AG08395 (cell line): ENCODE measurements at places on chromosomes 4 and X.

DNA sequence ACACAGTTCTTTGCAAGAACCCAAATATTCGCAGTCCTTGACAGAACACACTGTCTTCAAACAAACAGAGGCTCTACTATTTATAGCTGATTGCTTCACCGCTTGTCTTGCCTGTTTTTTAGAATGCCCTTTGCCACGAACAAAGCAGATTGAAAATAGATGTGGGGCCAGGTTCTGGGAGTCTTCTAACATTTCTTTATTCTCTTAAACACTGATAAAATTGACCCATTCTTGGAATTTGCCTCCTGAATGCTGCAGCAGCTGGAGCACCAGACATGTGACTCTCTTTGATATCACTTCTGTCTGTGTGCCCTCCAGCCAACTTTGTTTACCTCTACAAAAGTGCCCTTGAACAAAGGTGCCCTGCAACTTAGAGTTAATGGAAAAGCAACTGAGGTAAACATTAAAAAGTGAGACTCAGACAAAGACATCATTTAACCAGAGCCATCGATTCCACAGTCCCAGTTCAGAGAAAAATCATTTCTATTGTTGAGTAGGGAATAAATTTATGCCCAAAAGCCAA is 64.2 kb upstream of the SPP1 start:
- DNase-seq = no peak

DNA sequence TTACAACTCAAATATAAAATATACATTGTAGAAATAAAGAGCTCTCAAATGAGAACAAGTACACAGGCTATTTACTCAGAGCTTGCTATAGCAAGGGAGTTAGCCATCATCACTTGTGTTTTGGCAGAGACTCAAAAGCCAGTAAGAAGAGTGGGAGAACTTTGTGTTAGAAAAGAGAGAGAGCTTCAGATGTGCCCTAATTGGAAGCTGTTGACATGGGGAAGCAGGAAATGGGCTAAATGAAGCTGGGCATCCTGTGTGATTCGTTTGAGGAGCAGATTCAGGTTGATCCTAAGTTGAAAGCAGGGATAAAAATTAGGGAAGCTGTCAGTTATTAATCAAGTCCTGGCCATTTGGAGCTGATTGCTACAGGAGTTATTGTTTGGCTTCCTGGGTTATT is 207.4 kb upstream of the MAOA start:
- DNase-seq = no peak

DNA sequence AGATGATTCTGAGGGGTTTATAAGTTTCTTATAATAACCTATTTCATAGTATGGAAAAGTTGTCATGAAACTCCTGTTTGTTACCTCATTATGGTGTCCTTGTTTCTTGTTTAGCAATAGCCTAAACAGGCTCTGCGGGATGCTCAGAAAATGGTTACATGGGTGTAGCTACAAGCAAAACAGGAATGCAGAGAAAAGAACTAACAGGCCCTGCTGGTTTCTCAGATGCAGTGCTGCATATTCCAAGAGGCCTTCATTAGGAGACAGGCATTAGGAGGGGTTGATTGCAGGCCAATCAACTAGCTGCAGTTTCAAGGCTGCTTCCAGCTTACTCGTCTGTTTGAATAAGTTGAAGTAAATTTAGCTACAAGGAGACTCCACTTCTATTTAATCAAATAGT is 37.6 kb upstream of the HPGD start:
- no peak for DNase-seq

- no peak for DNase-seq
These were observed 74.7 kb downstream of the REPS2 start for GRCh38 chrX:17020851-17021821.

DNA sequence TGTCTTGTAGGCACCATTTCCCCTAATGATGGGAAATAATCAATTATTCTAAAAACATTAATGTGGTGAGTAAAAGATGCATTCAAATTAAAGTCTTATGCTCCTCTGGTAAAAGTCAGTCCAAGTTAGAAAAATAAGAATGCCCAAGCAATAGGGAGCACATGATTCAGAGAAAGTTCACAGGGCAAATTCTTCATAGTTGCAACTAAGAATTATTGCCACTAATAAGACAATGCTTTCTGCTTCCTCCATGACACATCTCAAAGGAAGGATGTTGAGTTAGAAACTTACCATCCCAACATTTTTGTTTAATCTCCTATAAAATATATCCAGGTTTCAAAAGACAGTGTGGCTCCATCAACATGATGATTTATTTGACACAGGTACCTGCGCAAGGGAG is 26.3 kb downstream of the PHOX2B start:
- no peak for DNase-seq
